ENCODE measurements at places on chromosomes 6 and 20.

DNA sequence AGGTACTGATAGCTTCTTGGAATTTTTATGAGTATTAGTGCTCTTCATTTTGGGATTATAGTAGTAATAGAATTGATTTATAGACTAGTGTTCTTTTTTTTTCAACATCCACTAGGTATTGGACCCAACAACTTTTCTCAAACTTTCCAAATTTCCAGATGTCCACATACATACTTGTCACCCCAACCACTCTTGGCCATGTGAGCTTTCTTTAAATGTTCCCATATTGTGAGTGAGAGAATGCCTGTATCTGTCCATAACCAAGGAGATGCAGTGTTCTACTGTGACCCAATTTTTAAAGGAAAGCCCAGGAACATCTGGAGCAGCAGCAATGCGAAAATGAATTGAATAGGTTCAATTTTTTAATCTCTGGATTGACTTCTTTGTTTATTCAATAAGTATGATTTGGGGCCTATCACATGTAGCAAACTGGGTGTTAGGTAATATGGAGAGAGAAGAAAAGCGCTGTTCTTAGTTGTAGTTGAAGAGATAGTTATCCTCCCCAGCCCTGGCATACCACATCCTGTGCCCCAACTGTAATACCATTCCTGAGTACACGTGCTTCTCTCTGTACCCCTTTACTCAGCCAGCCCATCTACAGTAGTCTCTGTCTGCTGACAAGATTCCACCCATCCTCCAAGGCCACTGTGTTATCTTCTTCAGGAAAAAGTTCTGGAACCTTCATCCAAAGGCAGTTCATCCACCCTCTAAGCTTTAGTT lies 116.8 kb upstream of the SUPT3H start:
- DNase-seq: no peak

DNA sequence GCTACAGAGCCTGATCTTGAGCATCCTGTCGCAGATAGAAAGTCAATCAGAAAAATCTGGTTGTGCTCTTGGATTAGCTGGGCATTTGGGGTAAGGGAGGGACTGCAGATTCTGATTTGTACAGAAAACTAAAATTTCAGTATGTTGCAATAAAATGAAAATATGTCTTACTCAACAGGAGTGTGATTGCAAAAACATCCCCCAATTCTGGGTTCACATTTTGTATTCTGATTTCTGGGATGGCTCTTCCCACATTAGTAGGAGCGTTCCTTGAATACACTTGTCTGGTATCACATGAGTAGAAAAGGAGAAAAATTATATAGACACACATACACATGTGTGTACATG lies 40.5 kb downstream of the PANK2 start:
- DNase-seq: no peak

DNA sequence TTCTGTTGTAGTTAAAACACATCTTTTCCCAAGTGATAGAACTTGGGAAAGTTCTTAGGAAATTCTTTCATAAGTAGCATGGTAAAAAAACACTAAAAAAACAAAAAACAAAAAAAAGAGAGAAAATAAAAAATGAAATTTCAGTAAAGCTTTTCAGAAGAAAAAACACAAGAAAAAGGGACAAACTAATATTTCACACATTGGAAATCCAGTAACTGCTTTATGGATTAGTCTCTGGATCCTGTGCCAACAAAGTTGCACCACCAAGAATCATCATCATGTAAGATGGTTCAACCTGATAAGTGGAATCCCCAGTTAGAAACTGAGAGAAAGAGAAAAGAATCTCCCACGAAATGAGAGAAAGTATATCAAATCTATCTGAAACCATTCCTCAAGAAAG lies 144.2 kb downstream of the GMDS start:
- DNase-seq: no peak

DNA sequence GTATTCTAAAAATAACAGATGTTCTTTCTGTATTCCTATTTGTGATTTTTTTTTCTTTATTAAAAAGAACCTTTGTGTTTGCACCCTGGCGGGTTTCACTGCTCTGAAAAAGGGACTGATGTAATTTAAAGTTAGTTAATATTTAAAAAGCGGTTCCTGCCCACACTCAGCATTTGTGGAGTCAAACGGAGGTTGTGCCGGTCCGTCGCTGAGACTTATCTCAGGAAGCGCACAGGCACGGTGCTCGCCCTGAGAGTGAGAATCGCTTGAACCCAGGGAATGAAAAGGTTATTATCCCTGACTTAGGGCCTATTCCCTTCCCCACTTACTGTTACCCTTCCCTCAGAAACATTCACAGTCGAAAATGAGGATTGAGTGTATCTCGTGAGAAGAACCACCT lies 366.7 kb downstream of the THBS2 start:
- no peak for DNase-seq

DNA sequence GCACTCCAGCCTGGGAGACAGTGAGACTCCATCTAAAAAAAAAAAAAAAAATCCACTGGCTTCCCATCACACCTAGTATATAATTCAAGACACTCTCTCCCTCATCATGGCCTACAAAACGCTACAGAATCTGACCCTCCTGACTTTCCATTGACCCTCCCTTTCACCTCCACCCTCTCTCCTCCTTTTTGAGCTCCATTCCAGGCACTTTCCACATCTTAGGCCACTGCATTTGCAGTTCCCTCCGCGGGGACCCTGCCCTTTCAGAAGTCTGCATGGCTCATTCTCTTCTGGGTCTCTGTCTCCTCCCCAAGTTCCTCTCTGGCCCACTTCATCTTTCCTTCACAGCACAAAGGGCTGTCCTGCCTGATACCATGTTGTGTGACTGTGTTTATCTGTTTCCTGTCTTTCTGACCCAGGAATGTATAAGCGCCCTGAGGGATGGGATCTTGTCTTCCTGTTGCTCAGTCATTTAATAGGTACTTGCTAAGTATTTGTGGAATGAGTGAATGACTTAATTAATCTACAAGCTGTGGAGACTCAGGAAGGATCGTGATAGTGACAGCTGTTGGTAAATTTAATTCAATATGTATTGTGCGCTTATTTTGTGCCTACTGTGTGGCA lies 35.2 kb downstream of the NCR2 start:
- no peak for DNase-seq

GRCh38 chr6:43782764-43783513 lies 12.9 kb downstream of the VEGFA start:
- DNase-seq: no peak

DNA sequence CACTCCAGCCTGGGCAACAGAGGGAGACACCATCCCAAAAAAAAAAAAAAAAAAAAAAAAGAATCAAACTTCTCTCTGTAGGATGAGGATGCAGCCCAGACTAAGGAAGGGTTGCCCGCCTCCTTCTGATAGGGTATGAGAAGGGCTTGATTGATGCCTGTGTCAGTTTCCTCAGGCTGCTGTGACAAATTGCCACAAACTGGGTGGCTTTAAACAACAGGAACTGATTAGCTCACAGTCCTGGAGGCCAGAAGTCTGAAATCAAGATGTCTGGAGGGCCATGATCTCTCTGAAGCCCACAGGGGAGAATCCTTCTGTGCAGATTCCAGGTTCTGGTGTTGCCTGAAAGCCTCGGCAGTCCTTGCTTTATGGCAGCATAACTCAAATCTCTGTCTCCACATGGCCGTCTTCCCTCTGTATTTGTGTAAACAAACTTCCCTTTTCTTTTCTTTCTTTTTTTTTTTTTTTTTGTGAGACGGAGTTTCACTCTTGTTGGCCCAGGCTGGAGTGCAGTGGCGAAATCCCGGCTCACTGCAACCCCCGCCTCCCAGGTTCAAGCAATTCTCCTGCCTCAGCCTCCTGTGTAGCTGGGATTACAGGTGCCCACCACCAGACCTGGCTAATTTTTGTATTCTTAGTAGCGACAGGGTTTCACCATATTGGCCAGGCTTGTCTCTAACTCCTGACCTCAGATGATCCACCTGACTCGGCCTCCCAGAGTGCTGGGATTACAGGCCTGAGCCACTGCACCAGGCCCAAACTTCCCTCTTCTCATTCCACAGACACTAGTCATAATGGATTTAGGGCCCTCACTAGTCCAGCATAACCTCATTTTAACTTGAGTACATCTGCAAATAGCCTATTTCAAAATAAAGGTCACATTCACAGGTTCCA lies 11.2 kb upstream of the CDK19 start:
- no peak for DNase-seq

- DNase-seq: no peak
Measured at GRCh38 chr20:37090407-37090806, 5.4 kb downstream of the RBL1 start.

DNA sequence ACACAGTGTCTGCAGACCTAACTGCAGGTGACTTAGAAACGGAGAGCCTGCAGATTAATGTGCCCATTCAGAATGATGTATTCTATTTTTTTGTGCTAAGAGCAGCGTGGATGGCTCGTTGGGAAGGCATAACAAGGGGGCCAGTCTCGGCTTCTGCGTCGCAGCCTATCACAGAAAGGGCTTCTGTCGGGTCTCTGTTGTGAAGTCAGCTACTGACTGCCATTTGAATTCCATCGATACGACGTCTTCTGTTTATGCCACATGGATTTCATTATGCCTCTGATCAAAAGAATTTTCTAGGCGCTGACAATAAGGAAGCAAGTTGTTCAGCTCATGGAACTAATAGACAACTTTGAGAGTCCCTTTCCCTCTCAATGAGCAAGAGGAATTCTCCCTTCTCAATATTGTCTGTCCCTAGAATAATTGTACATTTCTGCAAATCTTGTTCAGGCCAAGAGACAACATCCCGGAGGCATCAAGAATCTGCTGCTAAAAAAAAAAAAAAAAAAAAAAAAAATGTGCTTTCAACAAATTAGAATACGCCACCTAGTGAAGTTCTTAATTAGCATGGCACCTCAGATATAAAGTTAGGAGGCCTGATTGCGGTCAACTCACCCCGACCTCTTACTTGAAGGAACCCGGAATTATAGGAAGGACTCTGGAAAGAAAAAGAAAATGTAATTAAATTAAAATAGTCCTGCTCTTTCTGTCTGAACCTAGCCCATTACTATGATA lies 223.9 kb downstream of the TSHZ2 start:
- no peak for DNase-seq

DNA sequence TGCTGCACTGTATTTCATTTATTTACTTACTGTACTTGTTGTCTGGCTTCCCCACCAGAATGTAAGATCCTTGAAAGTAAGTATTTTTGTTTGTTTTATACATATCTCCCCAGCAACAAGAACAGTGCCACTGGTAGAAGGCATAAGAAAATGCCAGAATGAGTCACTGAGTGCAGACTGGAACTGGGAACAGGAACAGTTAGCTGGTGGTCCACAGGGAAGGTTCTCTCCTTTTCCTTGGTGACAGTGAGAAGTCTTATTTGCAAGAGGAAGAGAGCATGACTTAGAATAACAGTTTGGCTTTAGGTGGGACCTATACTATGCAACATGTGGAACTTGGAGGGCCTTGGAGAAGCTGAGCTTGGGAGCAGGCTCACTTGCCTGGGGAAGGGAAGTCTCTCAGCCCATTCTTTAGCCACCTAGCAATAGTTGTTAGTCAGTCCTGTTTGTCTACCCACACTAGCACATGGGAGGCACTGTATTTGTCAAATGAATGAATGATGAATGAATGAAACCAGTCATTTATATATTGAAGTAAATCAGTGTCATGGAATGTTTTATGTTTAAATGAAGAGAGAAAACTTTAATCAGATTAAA lies 203.5 kb downstream of the KCNQ5 start:
- no peak for DNase-seq

- DNase-seq: no peak
Measured at GRCh38 chr20:55953201-55953600, 52.1 kb downstream of the CBLN4 start.

DNA sequence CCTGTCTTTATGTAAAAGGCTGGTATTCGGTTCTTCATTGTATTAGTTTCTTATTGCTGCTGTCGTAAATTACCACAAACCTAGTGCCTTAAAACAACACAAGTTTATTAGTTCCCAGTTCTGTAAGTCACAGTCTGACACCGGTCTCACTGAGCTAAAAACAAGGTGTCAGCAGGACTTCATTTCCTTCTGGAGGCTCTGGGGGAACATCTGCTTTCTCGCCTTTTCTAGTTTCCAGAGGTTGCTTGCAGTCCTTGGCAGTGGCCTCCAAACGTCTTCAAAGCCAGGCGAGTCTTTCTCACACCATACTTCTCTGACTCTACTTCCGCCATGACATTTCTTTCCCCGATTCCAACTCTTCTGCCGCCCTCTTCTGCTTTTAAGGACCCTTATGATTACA lies 43.0 kb upstream of the ZFAND3 start:
- DNase-seq: peak; percentile 9

DNA sequence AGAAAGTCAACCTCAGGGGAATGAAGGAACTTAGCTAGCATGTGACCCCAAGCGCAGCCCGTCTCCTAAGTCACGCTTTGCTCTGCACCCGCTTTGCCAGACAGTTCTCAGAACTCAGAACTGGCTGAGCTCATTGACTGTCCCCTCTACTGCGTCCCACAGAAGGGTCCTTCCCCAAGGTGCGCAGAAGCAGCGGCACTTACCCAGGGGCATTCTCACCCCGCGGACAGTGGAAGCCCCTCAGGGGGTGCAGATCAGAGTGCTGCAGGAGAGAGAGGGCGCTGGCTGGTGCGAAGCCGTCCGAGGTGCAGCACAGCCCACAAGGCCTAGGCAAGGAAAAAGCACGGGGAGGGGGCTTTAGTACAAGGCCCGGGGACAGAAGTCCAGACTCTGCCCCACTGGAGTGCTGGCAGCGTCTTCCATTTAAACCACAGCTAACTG lies 807 bp downstream of the SNHG17 start:
- DNase-seq: no peak

- no peak for DNase-seq
Measured at GRCh38 chr6:29696147-29697125, 15.5 kb upstream of the ZFP57 start.

- DNase-seq: peak; percentile 5
Measured at GRCh38 chr20:23099791-23100719, 13.9 kb upstream of the CD93 start.

GRCh38 chr6:136696238-136696637 lies 96.0 kb downstream of the MAP3K5 start:
- no peak for DNase-seq

GRCh38 chr20:62752671-62753501 lies 43.4 kb upstream of the MRGBP start:
- no peak for DNase-seq

GRCh38 chr6:111543913-111544435 lies 61.0 kb upstream of the REV3L start:
- DNase-seq: no peak

- no peak for DNase-seq
Measured at GRCh38 chr6:134165561-134166201, 113.3 kb upstream of the SLC2A12 start.

DNA sequence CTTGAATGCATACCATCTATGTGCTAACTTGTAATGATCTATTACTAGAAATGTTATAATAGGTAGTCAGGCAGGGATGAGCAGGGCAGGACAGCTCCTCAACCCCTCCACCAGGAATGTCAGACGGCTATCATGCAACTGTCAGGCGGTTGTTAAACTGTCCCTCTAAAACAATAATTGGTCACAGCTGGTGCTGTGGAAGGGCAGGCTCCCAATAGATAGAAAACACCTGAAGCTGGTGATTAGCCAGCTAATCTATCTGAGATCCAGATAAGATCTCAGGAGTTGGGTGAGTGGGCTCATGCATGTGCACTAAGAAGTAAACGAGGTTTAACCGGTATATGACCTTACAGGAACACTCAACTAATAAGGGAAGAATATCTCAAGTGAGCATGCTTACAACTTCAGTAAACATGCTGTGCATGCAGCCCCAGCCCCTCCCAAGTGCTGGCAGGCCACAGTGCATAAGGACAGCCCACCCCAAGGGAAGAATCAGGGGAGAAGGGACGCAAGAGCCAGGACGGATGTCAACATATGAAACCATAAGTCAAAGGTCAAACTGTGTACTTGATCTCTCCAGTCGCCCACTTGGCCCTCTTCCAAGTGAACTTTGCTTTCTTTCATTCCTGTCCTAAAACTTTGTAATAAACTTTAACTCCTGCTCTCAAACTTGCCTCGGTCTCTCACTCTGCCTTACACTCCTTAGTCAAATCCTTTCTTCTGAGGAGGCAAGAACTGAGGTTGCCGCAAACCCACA lies 566.2 kb upstream of the NRSN1 start:
- DNase-seq: no peak
